ENCODE measurements at places on chromosomes 1 and 21.

GRCh38 chr1:158037008-158037865 lies 43.8 kb downstream of the KIRREL1 start:
- no peak for DNase-seq

DNA sequence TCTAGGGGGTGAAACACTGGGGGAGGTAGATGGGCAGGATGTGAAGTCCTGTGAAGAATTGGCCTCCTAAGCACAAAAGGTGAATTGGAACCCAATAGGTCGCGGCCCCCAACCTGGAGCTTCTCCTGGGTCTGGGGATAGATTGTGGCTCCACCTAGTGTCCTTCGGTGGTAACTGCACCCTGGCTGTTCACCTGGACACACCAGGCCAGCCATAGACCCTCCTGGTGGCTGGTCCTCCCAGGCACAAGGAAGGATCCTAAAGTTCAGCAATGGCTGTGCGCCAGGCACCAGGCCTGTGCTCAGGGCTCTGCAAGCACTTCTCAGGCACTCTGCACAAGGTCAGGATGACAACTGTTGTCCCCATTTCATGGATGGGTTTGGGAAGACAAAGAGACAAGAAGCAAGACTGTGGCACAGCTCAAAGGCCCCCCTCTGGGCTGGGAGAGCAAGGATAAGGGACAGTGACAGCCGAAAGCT lies 13.5 kb downstream of the ESPN start:
- DNase-seq, result peak; percentile 36

DNA sequence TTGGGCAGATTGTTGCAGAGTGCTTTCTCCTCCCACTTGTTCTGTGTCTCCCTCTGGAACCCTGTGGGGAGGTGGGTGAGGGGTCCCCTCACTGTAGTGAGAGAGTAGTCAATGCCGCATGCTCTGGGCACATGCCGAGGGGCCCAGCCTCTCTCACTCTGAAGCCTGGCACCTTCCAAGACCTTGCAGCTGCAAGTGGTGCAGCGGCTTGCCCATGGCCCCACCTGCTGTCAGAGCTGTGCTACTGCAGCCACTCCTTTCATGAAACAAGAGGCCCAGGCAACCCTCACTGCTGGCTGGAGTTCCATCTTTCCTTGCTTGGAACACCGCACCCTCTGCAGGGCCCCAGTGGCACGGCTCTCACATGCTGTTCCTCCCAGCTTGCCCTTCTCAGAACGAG lies 58.4 kb upstream of the COL6A1 start:
- DNase-seq, result peak; percentile 31

DNA sequence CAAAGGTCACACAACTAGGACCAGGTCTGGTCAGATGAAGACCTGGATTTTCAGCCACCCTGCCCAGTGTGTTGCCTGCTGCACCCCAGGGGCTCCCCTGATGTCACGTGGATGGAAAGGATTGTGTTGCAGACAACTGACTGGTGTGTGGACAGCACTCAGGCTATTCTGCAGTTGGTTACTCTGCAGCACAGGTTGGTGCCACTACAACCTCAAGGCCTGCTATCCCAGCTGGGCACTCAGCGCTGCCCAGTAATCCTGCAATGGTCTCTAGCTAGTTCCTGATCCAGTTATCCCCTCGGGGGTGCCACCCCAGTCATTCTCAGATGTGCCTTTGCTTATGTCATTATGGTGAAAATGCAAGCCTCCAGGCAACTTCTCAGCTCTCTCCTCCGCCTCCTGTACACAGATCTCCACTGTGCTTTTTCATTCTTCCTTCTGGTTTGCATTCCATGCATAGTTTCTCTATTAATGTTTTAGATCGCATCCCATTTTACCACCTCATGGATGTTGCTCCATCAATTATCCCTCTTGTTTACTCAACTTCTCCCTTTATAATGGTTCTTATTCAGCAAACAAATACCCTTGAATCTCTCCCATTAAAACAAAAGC lies 503.2 kb upstream of the CAMK1G start:
- no peak for DNase-seq

All from stimulated activated CD8-positive, alpha-beta memory T cell treated with anti-CD3 and anti-CD28 coated beads, Interleukin-2, amount 100 ng/mL, for 1 hour (primary cell).